ENCODE measurements at places on chromosomes 12 and 14. TPM values are rescaled to one million over a fixed set of nuclear protein-coding genes. Genes with fewer than 3 reads are reported as not detected.

GRCh38 chr12:8491646-8492530 is 21.4 kb upstream of the CLEC4D start:
- DNase-seq, result no peak

GRCh38 chr14:65846196-65846868 is 433.8 kb downstream of the FUT8 start:
- no peak for DNase-seq

NOVA1 gene
- total RNA-seq, result 3.8 TPM

DNA sequence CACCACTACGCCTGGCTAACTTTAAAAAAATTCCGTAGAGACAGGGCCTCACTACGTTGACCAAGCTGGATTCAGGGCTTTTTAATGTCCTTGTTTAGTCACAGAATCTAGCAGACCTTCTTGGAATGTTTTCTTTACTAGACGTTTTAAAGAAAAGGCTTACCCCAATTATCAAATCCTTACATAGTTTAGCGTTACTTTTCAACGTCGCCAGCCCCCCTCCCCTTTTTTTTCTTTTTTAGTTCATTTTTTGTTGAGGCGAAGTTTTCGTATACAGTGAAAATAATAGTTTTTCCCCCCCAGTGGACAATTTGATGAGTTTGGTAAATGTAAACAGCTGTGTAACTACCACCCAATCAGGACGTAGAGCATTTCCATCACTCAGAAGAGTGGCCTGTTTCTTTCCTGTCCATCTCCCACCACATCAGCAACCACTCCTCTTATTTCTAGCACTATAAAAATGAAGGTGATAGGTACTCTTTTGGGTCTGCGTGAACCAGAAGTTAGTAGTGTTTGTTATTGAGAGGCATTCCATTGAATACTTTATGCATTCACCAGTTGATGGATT is 753 bp upstream of the DLGAP5 start:
- no peak for DNase-seq

- DNase-seq, result no peak
Observed at GRCh38 chr12:121439715-121440114, 39.8 kb downstream of the RNF34 start.

DNA sequence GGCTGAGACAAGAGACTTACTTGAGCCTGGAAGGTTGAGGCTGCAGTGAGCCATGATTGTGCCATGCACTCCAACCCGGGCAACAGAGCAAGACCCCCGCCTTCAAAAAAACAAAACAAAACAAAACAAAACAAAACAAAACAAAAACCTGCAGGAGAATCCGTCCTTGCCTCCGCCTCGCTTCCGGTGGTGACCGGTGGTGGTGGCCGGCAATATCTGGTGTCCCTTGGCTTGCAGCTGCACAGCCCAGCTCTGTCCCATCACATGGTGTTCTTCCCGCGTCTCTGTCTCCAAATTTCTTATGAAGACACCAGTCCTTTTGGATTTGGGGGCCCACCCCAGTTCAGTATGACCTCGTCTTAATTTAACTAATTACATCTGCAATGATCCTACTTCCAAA is 10.0 kb downstream of the SMIM41 start:
- no peak for DNase-seq

GRCh38 chr12:52246720-52247621 is 13.9 kb downstream of the KRT7 start:
- no peak for DNase-seq

DNA sequence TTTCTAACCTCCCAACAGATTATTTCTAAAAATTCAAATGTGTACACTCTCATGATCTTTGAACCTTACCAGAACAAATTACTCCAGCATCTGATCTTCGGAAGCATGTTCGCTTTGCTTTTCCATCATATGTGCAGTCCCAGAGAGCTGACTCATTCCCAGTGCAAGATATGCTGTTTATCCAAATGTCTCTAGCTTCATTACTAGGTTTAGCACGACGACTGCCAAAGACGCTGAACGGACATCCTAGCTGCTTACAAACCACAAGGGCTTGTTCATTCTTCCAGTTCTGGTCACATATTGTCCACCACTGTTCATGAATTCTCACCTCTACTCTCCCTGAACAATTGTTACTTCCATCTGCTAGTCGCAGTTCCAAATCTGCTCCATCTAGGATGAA is 40.5 kb downstream of the CD163L1 start:
- no peak for DNase-seq

GRCh38 chr14:24251880-24252288 is 9.5 kb upstream of the TINF2 start:
- no peak for DNase-seq

DNA sequence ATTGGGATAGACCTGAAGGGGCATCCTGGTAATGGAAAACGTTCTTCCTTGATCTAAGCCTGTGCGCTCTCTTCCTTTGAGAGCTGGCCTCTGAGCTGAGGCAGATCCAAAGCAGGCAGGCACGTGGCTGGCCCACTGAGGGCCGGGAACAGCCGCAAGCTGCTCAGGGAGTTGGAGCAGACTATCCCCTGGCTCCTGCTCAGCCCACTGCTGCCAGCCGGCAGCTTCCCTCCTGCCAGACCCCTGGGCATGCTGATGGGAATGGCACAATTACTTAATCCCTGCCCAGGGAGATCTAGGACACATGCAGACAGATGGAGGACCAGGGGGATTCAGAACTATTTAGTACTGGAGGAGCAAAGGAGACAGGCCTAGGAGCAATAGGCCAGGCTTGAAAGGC is 14.4 kb downstream of the NEUROD4 start:
- no peak for DNase-seq

DNA sequence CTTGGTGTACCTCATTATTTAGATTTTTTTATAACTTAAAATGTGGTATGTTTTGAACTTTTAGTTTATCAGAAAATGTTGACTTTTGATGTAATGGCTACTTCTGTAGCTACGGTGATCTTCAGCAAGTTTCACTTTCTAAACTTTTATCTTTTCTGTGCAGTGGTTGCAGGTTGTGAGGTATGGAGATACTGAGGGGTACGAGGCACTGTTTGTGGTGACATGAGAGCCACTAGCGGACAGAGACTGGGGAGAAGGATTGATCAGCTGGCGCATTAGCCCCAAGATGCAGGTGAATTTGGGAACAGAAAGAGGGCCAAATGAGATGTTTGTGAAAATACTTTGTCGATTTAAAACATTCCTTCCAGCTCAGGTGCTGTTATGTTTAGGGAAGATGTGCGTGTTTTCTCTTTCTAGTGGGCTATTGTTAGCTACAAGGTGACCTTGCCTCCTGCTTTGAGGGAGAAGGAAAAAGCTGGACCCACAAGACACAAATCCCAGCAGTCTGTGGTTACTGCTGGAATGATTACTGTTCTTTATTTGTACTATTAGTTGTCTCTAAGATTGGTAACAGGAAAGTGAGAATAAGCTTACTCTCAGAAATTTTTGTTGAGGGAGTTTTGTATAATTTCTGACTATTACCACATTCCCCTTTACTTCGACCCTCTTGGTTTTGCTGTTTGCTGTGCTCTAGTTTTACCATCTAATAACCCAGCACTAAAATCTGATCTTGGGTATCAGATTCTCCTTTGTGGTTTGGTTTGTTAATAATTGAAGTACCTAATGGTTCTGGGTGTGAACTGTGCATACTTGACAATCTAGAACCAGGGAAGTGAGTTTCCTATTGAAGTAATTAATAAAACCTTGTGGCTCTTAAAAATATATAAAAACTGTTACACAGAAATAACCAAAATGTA is 61.7 kb downstream of the FBXO34 start:
- no peak for DNase-seq

Data from Right ventricle myocardium inferior (tissue), 1 donor.